ENCODE measurements at places on chromosomes 12 and 14. TPM values are rescaled to one million over a fixed set of nuclear protein-coding genes. Genes with fewer than 3 reads are reported as not detected.

GRCh38 chr12:67428431-67428830 is 159.3 kb downstream of the CAND1 start:
- no peak for DNase-seq

- DNase-seq = no peak
These were observed 147.8 kb upstream of the MAX start for GRCh38 chr14:65250162-65250495.

- DNase-seq = no peak
These were observed 8.9 kb downstream of the COX14 start for GRCh38 chr12:50120953-50121352.

- no peak for DNase-seq
These were observed 821.1 kb upstream of the FLRT2 start for GRCh38 chr14:84708865-84709264.

- DNase-seq = no peak
These were observed 127.6 kb downstream of the SLC8A3 start for GRCh38 chr14:70061108-70061507.

DNA sequence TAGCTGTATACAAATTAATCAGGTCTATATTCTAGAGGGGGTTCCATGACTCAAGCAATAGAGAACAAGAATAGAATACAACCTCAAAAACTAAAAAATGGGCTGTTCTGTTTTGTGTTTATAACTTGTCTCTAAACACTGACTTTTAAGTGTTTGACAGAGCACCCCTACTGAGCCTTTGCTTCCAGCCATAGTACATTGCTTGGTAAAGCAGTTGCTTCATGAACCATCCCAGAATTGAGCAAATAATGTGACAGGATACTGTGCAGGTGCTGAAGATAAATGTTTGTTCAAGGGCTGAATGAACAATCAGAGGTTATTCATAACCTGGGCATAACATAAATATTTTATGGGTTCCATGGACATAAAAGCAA is 11.5 kb downstream of the SPTSSA start:
- DNase-seq = no peak

- DNase-seq = no peak
These were observed 89.0 kb downstream of the SCARB1 start for GRCh38 chr12:124774462-124775167.

- DNase-seq = no peak
These were observed 225.0 kb upstream of the ARID2 start for GRCh38 chr12:45504316-45505010.

DNA sequence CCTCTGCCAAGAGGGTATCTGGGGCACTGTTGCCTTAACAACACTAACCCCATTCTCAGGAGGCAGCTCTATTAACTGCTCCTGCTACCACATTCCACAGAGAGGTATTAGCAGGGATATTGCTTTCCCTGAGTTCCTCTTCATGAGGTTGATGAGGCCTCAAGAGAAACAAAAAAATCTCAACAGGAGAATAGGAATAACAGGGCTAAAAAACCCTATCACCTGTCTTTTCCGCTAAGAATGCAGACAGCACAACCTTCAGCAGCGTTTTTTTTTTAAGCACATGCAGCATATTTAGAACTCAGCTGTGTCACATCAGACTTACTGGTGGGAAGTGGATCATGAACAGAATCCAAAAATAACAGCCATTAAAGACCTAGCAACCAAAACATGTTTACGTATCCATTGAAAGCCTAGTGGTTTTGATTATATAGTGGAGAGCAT is 29.2 kb downstream of the ATF7 start:
- no peak for DNase-seq

GRCh38 chr12:91367234-91367849 is 184.7 kb upstream of the DCN start:
- DNase-seq = no peak

Gene LRFN5
- 1.0 TPM for total RNA-seq

Gene MON2
- total RNA-seq = 58.2 TPM

All from upper lobe of right lung (tissue), 1 donor.